ENCODE measurements at places on chromosomes 7 and 10.

- no peak for DNase-seq
These were observed 256.0 kb downstream of the AHR start for GRCh38 chr7:17554341-17555015.

- DNase-seq, result no peak
These were observed 204.9 kb upstream of the NPSR1 start for GRCh38 chr7:34453150-34453549.

- DNase-seq, result no peak
These were observed 233.1 kb upstream of the PHYHIPL start for GRCh38 chr10:58943256-58943890.

- DNase-seq, result no peak
These were observed 84.6 kb upstream of the ZNF438 start for GRCh38 chr10:31116226-31116625.

DNA sequence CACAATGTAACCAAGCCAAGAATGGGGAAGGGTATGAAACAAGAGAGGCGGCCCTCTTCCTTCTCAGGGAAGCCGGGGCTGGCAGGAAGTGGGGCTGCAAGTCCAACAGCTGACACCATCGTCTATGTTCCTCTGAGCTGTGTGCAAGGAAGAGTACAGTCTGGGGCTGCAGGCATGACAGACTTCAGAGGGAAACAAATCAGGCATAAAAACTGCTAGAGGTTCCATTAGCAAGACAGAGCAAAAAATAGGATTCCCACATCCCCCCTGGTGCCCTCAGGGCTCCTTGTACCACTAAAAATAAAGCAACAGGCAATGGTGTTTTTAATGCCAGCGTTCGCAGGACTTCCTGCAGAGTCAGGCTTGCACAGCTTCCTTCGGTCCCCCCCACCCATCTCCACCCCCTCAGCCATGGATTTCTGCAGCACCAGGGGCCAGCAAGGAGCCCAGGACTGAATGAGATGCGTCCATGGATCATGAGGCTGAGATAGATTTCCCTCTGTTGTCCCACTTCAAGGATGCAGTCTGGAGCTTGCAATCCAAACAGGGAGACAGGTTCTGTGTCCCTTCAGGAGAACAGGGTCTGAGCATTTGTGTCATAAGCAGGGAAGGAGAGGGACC lies 34.6 kb downstream of the KCNMA1 start:
- DNase-seq, result no peak

GRCh38 chr10:86139066-86139657 lies 227.4 kb downstream of the GRID1 start:
- no peak for DNase-seq

GRCh38 chr10:131022981-131023380 lies 288.5 kb downstream of the TCERG1L start:
- DNase-seq, result no peak

DNA sequence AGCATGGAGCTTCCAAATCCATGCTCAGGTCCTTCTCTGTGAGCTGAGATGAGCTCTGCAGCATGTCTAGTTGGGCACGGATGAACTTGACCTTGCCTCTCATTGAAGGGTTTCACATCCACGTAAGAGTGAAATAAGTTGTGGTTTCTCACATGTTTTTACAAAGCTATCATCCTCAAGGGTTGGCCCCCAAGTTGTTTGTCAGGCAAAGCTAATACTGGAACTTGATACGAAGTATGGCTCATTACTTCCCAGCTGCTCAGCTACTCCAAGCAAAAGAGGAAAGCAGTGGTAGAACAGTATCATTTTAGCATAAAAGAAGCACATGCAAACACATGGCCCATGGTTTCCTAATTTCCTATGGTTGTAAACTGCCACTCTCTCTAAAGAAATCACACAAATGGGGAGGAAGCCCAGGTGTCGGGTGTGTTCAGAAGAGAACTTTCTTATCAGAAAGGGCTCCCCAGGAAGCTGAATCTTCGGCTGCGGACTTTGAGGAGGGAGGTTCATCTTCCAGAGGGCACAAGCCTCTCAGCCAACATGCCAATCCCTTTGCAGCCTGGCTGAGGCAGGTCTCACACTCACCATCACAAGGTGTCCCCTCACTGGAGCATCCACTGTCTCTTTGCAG lies 45.3 kb downstream of the PDLIM1 start:
- DNase-seq, result no peak

DNA sequence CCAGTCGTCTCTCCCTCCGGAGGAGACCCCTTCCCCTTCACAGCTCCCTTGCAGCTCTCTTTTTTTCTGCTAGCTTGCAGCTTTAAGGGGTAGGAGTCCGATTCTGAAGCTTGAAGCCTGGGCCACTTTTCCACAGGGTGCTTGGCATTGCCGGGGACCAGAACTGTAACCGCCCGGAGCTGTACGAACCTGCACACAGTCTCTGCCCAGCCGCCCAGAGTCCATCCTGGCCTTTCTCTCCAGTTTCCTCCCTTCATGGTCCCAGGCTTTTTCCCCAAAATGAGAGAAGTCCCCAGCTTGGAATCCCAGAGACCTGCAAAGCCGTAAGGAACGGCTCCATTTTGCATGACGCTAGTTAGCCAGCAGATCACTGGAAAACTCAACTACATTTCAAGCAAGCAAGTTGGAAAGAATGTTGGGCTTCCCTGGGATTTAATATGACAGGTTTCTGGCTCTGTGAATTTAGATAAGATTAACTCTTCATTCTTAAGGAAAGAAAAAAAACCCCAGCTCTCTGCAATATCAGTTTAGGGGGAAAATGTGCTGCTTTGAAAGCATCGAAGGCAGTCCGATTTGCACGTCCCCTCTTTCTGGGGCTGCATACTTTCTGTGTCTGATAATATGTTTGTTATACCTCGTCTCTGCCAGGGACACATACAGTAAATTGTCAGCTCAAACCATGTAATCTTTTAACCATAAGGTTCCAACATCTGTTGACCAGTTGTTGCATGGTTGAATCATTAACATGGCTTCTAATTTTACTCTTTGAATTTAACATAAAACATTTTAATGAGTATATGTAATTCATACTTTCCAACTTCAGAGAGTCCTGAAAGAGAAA lies 190.0 kb upstream of the LYZL2 start:
- no peak for DNase-seq

DNA sequence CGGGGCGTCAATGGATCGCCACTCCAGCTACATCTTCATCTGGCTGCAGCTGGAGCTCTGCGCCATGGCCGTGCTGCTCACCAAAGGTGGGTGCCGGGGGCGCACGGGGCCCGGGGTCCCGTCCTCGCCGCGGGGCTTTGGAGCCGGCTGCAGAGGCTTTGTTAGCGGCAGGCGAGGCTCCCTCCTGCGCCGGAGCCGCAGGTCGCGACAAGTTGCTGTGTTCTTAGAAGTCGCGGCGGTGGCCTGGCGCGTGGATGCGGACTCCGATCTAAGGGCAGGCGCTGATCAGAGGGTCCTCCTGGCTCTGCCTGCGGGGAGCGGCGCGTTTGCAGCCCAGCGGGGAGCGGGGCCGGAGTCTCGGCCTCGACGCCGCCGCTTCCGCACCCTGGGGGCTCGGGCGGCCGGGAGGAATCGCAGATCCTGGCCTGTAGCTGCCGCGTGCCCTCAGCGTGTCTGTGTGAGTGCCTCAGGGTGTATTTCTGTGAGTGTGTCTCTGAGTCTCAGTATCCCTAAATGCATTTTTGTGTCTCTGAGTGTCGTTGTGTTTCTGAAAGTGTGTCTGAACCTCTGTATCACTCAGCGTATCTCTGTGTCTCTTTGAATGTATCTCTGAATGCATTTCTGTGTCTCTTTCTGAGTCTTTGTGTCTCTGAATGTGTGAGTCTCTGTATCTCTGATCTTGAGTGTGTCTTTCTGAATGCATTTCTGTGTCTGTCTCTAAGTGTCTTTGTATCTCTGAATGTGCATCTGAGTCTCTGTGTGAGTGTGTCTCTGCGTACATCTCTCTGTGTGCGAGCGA lies 766 bp downstream of the BAMBI start:
- DNase-seq, result no peak

GRCh38 chr7:122468945-122469344 lies 164.4 kb upstream of the FEZF1 start:
- no peak for DNase-seq

- DNase-seq, result no peak
These were observed 73.8 kb upstream of the SLF2 start for GRCh38 chr10:100838986-100839385.

- DNase-seq, result no peak
These were observed 289.0 kb downstream of the PLXDC2 start for GRCh38 chr10:20105236-20105635.
